NCI-H2107 (cell line): ENCODE measurements at places on chromosomes 2 and 18.

GRCh38 chr2:57180042-57180567 is 866.5 kb upstream of the VRK2 start:
- DNase-seq: no peak

DNA sequence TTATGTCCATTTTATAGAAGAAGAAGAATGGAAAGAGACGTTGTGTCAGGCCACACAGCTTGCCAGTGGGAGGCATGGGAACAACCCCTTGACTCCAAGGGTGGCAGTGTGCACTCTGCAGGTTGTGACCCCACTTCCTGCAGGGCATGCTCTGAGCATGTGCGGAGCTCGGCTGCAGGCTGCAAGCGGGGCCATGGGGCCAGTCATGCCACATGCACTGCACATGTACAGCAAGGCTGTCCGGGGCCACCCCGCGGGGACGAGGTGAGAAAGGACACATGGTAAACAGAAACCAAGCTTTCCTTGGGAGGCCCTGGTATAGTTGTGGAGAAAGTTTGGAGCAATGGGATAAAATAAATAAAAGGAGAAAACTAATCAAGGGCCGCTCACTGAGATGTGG is 47.4 kb upstream of the DNMT3A start:
- no peak for DNase-seq

DNA sequence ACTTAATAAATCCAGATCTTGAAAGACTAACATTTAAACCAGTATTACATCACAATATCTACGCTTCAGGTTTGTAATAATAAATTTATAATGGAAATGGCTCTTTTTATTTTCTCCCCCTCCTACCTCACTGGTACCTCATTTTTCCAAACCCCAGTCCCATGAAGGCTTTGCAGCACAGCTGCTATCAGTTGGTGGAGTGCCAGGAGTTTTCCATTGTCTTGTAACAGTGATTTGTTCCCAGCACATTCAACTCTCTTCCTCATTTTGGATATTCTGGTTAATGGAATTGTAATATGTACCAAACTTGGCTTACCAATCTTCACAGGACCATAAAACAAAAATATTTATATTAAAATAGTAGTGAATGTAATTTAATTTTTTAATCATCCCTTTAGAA is 91.2 kb downstream of the VRK2 start:
- no peak for DNase-seq

DNA sequence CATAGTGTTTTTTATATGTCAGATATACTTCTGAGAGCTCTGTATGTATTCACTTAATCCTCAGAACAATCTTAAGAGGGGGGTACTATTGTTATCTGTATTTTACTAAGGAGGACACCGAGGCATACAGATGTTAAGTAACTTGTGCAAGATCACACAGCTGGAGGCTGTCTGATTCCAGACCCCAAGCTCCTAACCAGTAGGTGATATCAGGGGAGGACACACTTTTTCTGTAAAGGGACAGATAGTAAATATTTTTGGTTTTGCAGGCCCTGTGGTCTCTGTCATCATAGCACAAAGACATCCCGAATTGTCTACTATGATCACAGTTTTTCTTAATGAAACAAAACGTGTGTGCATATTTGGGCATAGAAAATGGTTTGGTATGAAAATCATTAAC is 143.7 kb downstream of the LAMA3 start:
- DNase-seq: no peak

GRCh38 chr2:166115589-166115988 is 12.2 kb downstream of the SCN1A start:
- DNase-seq: no peak

GRCh38 chr2:17979707-17980106 is 101.2 kb downstream of the KCNS3 start:
- no peak for DNase-seq

- DNase-seq: no peak
Observed at GRCh38 chr2:153195342-153195741, 283.2 kb downstream of the RPRM start.

GRCh38 chr2:75500633-75501032 is 60.1 kb downstream of the EVA1A start:
- DNase-seq: no peak

GRCh38 chr2:127570282-127571250 is 35.1 kb downstream of the MYO7B start:
- DNase-seq: no peak

DNA sequence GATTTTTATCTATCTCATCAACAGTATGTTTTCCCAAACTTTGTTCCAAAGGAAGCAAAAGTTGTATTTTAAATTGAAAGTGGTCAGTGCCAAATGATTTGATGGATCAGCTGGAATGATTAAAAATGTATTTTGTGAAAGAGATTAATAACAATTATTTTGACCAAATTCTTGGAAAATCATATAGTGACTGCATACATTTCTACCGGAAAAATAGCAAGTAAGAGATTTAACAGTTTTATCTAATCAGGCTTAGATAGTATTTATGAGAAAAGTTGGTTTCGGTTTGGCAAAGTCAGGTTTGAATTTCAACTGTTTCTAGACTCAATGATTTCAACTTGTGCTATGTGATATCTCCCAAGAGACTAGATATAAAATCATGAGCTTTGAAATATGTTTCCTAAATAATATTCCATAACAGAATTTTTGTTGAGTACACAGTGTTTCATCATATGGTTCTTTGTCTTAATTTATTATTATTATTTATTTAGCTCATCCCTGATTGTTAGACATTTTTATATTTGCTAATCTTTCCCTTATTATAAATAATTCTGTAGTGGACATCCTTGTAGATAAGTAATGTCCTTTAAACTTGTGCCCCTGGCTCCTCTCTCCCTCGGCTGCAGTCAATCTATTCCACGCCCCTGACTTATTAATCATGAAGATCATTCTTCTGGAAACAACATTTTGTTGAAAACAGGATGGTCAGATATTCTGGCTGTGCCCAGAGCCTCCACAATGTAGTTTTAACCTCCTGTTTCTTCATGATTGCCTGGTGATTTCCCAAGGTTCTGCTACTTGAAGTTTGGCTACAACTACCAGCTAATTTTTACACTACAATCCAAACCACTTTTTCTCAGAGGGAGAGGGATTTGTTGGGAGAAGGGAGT is 520.7 kb upstream of the TCF4 start:
- DNase-seq: no peak

- DNase-seq: no peak
Observed at GRCh38 chr2:202278944-202279343, 13.4 kb downstream of the NOP58 start.

DNA sequence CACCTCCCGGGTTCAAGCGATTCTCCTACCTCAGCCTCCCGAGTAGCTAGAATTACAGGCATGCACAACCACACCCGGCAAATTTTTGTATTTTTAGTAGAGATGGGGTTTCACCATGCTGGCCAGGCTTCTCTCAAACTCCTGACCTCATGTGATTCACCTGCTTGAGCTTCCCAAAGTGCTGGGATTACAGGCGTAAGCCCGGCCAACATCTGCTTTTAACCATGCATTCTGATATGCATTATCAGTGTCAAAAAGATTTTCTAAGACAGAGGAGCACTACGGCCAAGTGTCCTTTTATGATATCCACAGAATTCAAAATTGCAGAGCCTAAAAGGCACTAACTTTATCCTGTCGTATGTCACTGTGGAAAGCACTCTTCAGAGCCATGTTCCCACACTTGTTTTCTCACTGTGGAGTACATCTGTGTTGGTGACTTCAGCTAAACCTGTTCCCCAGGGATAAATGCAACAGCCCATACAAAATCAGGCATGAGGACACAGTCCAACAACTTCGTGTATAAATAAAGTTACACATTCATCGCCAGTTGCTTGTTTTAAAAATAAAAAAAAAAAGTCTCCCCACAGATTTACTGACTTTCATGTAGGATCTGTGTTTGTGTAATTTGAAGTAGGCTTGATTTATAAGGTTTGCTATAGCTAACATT is 56.4 kb downstream of the STK25 start:
- no peak for DNase-seq

- no peak for DNase-seq
Observed at GRCh38 chr2:227623226-227623625, 5.9 kb downstream of the SCYGR4 start.

GRCh38 chr18:63152096-63152495 is 167.5 kb downstream of the BCL2 start:
- no peak for DNase-seq

DNA sequence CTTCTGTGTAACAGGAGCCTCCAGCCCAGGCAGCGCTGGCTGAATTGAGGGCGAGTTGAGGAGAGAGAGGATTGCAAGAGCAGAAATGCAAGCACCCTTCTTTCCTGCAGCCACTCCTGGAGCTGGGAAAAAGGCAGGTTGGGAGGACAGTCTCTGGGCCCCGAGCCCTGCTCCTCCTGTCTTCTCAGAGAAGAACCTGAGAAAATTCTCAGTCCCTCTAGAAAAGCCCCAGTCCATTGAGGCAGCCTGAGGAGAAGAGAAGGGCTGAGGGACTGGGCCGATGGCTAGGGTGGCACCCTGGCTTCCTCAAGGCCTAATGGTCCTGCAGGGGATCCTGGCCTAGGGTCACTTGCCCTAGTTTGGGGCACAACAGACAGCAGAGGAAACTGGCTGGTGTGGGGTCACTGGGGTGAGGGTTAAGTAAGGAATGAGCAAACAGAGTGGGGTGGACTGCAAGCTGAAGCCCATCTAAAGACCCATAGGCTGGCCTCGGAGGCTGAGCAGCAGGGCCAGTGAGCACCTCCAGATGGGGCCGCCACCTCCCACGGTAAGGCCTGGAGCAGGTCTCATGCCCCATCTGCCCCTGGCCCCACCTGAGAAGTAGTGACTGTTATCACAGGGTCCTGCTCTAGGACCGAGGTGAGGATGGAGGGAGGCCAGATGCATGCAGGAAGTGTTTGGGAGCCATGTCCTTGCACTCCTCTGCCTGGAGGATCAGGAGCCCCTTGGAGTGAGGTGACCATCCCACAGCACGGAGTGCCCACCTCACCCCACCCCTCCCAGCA is 12.4 kb downstream of the CIB4 start:
- DNase-seq: no peak

DNA sequence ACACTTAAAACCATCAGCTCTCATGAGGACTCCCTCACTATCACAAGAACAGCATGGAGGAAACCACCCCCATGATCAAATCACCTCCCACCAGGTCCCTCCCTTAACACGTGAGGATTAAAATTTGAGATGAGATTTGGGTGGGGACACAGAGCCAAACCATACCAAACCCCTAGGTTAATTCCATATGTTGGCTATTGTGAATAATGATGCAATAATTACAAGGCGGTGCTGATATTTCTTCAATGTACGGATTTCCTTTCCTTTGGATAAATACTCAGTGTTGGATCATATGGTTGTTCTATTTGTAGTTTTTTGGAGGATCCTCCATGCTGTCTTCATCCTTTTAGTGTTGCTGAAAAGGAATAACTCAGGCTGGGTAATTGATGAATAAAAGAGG is 652.1 kb upstream of the PKDCC start:
- no peak for DNase-seq

- DNase-seq: no peak
Observed at GRCh38 chr2:126644630-126645191, 11.2 kb upstream of the GYPC start.

DNA sequence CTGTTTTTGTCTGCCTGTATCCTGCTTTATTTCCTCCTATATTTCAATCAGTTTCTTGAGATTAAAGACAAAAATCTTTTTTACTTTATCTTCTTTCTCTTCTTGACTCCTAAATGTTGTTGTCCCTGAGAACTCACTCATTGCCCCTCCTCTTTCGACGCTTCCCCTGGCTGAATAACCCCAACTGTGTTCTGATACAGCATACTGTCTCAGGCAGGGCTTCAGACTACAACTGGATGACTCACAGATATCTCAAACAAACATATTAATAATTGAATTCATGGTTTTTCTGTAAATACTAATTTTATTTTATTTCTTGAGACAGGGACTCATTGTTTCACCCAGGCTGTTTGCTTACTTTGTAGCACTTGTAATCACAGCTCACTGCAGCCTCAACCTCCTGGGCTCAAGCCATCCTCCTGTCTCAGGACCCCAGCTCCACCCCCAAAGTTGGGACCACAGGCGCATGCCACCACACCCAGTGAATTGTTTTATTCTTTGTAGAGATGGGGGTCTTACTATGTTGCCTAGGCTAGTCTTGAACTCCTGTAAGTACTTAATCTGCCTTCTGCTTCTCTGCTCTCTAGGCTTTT is 9.4 kb downstream of the ITGAV start:
- DNase-seq: no peak

DNA sequence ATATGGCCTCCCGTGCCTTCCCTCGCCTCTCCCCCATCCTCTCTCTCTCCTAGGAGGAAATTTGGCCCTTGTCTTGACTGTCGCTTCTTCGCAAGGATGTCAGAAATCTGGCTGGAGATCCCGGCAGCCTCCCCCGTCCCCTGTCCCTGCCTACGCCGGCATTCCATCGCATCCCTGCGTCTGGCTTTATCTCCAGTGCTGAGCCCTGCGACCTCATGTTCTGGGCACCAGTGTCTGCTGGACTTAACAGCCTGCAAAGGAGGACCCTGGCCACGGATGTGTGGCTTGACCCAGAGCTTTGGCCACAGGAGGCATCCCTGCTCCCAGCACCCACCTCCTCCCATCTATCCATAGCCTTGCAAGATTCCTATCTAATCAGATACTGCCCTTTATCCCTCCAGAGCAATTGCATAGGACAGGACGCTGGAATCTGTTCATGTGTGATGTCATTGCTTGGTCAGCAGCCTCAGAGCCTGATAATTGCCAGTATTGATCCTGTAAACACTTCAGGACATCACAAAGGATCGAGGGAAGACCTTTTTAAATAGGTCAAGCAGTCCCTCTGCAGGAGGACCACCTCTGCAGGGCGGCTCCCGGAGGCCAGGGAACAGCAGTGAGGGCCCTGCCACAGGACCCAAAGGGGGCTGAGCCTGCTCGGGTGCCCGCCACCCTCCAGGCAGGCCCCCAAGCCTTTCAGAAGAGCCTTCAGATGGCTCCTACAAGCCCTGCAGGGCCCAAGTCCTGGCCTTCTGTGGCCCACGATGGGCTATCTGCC is 168.2 kb downstream of the TWIST2 start:
- DNase-seq: no peak

- DNase-seq: no peak
Observed at GRCh38 chr2:99987160-99987559, 155.2 kb downstream of the AFF3 start.

DNA sequence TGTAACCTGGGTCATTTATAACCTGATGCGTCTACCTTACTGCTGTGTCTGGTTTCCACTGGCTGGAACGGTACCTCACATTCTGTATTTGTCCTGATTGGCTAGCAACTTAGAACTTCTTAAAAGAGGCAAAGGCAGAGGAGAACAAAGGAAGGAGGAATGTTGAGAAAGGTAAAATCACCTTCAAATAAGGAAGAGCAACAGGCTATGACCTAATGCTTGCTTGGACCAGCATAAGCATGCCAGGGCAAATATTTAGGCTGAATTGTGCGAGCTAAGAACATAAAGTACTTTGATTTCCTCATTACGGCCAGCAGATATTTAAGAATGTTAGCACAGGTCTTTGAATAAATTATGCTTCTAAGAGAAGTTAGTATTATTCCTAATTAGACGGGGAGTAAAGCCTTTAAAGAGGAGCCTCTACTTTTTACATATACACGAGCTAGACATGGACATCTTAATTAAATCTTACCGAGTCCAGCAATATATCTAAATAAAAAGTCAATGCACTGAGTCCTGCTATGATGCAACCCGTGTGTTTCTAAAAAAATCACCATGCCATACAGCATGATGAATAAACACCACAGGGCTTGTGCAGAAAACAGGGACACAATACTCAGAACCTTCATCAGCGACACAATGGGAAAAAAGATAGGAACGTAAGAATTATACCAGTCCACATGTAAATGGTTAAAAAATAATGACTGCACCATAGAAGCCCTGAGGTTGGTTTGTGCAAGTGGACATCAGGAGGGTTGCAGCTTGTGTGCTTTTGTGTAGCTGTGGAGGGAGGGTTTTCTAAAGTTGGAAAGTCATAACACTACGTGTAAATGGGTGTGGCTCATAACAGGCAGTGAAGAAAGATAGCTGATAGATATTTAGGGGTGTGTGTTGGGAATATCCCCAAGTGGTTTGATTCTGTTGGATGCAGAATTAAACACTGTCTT is 14.2 kb downstream of the SEPTIN2 start:
- DNase-seq: no peak
